SK-N-SH treated with all-trans-retinoic acid at 6 μM for 48 hours (cell line): ENCODE measurements at places on chromosomes 5 and 9.

DNA sequence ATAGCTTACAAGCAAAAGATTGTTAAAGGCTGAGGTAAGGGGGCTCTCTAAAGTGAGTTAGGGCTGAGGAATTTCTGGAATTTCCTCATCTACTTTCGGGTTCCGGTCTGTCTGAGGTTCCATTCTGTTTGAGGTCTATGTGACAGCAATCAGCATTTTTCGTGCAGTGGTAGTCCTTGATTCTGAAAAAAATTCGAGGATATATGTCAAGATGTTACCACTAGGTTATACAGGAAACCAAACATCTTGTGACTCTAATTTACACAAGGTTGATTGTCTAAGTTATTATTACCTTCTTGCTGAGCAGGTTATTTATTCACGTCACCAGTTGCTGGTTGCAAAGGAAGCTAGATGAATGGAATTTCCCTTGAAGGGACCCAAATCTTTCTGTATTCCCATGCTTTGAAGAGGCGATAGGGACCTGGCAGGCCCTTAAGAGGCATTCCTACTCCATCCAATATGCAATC, 35.2 kb downstream of the RLN2 start:
- ATAC-seq, result peak; percentile 96

DNA sequence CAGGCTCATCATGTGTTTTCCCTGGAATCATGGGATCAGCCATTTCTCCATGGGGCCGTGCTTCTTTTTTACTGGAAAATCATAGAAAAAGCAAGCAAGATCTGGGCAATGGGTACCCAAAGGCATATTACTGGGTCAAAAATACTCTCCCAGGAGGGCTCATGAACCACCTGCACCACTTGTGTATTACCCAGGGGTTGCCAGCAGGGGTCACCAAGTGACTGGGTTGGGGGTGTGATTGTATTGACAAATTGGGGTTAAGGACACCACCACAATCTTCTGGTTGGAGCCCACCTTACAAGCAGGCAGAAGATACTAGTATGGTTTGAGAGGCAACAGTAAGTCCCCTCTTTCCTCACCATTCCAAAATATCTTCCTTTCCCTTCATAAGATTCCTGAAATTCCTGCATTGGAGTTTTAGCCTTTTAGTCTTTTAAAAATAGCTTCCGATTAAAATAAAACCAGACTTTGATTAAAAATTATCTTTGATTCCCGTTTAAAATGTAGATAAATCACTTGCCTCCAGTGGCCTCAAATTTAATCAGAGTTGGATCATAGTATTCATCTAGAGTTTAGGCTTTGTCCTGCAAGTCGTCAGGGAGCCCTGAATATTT, 603.3 kb downstream of the KIF4B start:
- ATAC-seq, result no peak

DNA sequence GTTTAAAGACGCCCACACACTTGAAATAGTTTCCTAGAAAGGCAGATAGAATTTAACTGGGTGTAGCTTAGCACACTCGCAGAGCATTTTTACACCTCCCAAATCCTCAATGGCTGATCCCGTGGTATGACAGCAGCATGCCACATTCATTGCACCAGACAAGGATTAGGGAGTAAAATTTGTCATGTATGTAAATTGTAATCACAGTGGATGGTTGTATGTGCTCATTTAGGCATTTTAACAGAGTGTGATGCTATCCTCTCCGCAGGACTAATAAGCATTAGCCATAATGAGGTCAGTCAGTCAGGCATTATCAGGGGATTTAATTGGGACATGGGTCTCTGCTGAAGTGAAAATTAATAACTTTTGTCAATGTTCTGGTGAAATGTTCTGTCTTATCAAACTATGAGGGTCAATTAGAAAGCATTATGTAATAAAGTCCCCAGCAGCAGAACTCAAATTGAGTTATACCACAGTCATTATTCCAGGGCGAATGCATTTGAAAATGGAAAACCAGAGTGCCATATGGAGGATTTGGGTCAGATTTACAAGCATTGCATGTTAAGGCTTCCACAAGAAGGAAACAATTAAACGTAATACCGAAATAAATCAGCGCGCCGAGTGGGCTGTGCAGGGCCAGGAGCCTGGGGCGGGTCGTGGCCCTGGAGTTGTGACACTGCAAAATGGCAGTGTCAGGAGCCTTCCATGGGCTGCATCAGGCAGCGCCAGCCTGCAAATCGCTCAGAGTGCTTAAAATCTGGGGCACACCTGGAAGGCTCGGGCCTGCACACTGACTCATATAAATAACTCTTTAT, 602.2 kb downstream of the BNC2 start:
- ATAC-seq, result peak; percentile 55

DNA sequence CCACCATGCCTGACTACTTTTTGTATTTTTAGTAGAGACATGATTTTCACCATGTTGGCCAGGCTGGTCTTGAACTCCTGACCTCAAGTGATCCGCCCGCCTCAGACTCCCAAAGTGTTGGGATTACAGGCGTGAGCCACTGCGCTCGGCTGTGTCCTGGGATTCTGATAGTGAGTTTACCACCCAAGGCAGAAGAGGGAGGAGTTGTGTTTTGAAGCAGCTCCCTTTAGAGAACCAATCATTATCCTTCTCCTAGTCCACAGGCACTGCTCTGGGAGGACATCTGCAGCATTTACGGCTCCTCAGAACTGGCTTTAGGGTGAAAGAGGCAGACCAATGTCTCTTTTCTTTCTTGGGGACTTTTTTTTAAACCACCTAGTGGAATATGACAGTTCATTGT, 5.7 kb downstream of the C9orf152 start:
- ATAC-seq, result no peak

DNA sequence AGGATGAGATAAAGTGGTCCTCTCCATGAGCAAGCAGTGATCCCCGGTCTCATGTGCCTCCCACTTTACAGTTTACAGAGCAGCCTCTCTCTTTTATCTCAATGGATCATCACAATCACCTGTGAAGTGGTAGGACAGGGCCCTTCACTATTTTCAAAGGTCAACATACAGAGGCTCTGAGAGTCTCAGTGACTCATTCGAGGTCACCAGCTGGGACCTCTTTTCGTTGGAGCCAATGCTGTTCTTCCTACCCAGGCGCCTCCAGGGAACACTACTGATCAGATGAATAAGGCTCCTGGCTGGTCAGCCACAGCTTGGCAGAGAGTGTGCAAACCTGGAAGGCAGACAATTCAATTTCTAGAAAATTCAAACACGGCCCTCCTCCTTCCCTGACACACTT, 16.6 kb downstream of the GGTA1 start:
- ATAC-seq, result no peak

DNA sequence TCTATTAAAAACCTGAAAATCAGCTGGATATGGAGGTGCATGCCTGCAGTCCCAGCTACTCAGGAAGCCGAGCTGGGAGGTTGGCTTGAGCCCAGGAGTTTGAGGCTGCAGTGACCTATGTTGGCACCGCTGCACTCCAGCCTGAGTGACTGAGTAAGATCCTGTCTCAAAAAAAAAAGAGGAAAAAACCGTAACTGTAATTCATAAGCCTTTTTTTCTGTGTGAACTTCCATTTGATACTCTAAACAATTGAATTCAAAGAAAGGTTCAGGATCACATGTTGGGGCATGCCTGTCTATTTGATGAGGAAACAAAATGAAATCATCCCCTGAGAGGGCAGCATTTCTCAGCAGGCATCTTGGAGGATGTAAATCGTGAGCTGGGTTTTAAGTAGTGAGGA, 38.8 kb downstream of the ITGA2 start:
- ATAC-seq, result peak; percentile 70

- ATAC-seq, result peak; percentile 58
Observed at GRCh38 chr9:107712390-107712789, 222.8 kb upstream of the KLF4 start.

DNA sequence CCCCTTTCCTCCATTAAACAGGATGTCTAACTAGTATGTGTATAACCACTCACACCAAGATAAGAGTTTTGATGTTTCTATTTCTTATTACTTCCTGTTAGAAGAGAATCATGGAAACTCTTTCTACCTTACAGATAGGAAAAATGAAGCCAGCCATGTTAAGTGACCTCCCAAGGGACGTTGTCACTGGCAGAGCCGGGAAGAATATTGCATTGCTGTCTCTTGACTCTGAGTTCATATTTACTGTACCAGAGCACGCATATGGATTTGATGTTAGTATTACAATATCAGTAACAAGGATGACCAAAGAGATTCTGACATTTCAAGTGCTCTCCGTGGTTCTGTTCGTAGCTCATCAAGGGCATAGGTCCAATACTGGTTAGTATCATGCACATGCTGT, 12.5 kb upstream of the C5orf63 start:
- no peak for ATAC-seq

GRCh38 chr9:110801426-110801825, 132.8 kb downstream of the MUSK start:
- peak; percentile 38; the same call in 1 of the 3 replicates for ATAC-seq

GRCh38 chr5:107604990-107605389, 65.7 kb downstream of the EFNA5 start:
- no peak; the same call in 2 of the 3 replicates for ATAC-seq

- peak; percentile 36 for ATAC-seq
Observed at GRCh38 chr9:136950656-136951276, 1.3 kb upstream of the LCN12 start.

GRCh38 chr9:80707120-80707519, 982.2 kb downstream of the TLE1 start:
- ATAC-seq, result no peak
